Activated naive CD4-positive, alpha-beta T cell treated with Interleukin-2 at 50 U/mL for 16 hours (primary cell): ENCODE measurements at places on chromosomes 7 and 10.

DNA sequence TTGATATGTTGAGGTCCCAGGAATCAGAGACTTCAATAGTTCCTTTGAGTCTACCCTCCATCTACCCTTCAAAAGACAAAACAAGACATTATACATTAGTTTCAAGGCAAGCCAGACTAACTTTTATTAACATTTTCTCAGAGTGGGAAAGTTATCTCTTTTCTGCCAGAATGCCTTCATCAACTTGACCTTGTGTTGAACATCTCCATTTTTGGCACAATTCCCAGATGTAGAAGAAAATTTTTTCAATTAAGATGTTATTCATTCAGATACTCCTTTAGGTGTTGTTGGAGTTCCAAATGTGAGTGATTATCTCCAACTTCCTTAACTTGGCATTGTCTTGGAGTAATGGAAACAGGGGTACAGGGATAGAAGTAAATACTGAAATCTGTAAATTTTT, 59.1 kb downstream of the NRF1 start:
- DNase-seq = no peak

GRCh38 chr10:27959093-27959715, 39.7 kb downstream of the ODAD2 start:
- no peak for DNase-seq

GRCh38 chr10:653991-654646, 35.3 kb downstream of the DIP2C start:
- DNase-seq = no peak

DNA sequence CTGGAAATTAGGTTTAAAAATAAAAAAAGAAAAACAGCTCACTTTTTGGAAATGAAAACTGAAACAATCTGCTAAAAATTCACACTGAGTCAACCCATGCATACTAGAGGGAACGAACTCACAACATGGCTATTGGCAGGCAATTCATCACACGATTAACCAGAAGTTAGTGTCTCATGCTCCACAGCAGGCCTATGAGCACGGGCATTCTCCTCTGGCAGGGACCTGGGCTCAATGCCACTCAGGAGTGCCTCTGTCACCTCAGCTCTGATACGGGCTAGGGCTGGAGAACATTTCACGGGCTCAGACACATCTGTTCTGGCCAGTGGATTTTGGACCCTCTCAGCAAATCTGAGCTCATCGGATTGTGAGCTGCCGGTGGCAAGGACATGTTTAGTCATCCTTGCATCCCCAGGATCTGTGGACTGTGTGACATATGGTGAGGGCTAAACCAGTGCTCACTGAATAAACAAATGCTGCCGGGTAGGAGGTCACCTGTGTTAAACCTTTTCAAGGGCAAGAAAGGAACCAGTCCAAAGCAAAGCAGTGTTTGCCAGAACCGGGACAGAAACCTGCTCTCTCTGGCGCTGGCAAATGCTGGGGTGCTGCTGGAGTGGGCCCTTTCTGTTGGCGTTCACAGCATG, 40.1 kb downstream of the POLR3A start:
- no peak for DNase-seq

DNA sequence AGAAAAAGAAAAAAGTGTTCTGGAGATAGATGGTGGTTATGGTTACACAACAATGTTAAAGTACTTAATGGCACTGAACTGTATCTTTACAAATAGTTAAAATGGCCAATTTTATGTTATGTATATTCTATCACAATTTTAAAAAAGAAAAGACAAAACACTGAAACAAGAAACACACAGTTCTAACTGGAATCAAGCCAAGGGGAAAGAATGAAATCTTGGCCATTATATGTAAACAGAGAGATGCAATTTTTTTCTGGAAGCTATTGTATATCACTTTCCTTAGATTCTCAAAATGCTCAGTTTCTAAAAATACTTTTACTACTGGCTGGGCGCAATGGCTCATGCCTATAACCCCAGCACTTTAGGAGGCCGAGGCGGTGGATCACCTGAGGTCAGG, 4.1 kb downstream of the COA1 start:
- DNase-seq = no peak

- no peak for DNase-seq
Measured at GRCh38 chr10:43453266-43453831, 16.4 kb downstream of the ZNF487 start.

GRCh38 chr10:48818081-48818480, 121.6 kb downstream of the LRRC18 start:
- DNase-seq = no peak

GRCh38 chr10:79287973-79288723, 59.1 kb upstream of the PPIF start:
- DNase-seq = no peak

DNA sequence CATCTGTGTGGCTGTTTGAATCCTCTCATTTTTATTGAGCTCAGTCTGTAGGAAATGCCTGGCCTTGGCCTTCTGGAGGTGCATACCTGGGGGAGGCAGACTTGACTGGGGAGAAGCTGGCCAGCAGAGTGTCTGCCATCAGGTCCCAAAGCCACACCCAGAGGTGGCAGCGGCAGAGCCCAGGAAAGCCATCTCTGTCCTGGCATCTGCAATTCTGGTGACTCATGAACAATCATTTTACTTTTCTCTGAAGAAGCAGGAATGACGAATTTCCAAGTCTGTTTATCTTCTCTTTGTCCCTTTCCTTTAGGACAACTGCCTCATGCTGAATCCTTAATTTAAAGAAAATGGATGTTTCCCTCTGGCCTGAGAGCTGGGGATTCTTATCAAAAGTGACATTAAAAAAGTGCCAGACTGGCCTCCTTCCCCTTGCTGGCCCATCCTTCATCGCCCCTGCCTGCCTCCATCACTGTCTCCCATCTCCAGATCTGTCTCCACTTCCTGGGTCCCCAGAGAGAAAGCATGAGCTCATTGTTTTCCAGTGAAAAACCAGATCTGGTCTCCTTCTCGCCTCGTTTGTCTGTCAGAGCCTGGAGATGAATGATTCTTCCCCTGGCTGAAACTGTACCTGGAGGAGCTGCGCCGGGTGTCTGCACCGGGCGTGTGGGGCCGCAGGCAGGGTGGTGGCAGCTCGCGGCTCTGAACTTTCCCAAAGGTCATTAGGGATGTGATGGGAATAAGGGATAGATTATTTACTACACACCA, 124.5 kb downstream of the TMEM178B start:
- DNase-seq = no peak
